ENCODE measurements at places on chromosomes 2 and 18. TPM values are rescaled to one million over a fixed set of nuclear protein-coding genes. Genes with fewer than 3 reads are reported as not detected.
A peak's percentile ranks its signal among the peaks of the same experiment; 100 is the strongest.

GRCh38 chr2:164992818-164993217 lies 37.5 kb upstream of the SLC38A11 start:
- no peak overlapping the region for H3K4me3 ChIP-seq
- H3K4me1 ChIP-seq, result no peaks in the 10 kb centered on the region
- no peaks in the 10 kb centered on the region for H3K27me3 ChIP-seq
- H3K36me3 ChIP-seq, result no peaks in the 10 kb centered on the region

DNMT3A gene
- total RNA-seq, result 44.5 TPM

UGT1A8 gene
- total RNA-seq, result 16.8 TPM

DNA sequence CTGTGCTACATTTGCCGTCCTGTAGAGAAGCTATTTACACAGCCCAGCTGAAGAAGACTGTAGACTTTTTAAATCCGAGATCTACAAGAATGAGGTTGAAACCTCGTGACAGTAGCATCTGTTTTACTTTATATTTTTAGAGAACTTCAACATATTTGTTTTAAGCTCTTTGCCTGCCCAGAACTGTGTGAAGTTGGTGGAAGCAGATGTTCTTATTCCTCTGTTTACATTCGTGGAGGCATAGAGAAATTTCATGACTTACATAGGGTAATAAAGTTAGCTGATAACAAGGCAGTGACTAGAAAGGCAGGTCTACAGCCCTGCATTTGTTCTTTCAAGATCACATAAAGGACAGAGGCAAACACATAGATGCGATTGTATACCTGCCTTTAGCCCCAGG lies 47.0 kb upstream of the MAP3K20 start:
- H3K27me3 ChIP-seq, result no peaks in the 10 kb centered on the region
- H3K4me3 ChIP-seq, result no peak overlapping the region
- H3K4me1 ChIP-seq, result peaks cover 6% of the 10 kb centered on the region
- peak overlapping the region; percentile 6 for H3K27ac ChIP-seq
- H3K36me3 ChIP-seq, result no peaks in the 10 kb centered on the region
- DNase-seq, result no peak

- H3K27me3 ChIP-seq, result no peaks in the 10 kb centered on the region
- no peak overlapping the region for H3K4me3 ChIP-seq
- H3K4me1 ChIP-seq, result no peaks in the 10 kb centered on the region
- DNase-seq, result no peak
- H3K27ac ChIP-seq, result no peak overlapping the region
- H3K36me3 ChIP-seq, result no peaks in the 10 kb centered on the region
Observed at GRCh38 chr2:233033672-233034071, 1.2 kb downstream of the NEU2 start.

DNA sequence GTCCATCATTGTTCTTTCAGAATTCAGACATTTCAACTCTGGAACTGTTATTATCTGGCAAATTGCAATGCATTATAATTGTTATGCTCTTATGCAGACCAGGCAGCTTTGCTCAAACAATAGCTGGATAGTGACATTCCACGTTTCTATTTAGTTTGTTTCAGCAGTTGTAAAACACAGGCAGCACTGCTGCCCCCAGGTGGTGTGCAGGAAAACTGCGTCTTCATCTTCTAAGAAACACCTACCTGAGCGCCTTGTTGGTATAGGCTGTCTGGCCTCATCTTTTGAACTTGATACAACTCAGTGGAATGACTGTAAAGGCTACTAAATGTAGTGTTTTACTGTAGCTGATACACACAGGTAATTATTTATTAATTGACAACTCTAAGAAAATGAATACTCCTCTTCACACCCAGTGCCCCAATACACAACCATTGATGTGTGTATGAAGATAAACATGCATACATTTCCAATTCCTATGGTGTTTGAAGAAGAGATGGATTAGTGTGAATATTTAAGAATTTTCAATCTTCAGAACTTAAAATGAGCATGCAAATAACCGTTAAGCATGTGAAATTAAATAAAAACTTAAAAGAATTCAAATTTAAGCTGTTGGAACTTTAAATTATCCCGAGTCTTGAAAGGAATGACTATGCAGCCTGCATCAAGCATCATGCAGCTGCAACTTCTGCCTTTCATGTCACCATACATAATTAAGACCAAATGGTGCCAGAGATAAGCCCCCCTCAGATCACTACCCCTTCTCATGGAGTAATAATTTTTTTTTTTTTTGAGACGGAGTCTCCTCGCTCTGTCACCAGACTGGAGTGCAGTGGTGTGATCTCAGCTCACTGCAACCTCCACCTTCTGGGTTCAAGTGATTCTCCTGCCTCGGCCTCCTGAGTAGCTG lies 85.6 kb downstream of the CD8B2 start:
- no peaks in the 10 kb centered on the region for H3K36me3 ChIP-seq
- no peaks in the 10 kb centered on the region for H3K4me1 ChIP-seq
- H3K27me3 ChIP-seq, result no peaks in the 10 kb centered on the region
- no peak overlapping the region for H3K4me3 ChIP-seq
- no peak overlapping the region for H3K27ac ChIP-seq
- DNase-seq, result peak; percentile 34

SERPINB5 gene
- 4.8 TPM for total RNA-seq

DNA sequence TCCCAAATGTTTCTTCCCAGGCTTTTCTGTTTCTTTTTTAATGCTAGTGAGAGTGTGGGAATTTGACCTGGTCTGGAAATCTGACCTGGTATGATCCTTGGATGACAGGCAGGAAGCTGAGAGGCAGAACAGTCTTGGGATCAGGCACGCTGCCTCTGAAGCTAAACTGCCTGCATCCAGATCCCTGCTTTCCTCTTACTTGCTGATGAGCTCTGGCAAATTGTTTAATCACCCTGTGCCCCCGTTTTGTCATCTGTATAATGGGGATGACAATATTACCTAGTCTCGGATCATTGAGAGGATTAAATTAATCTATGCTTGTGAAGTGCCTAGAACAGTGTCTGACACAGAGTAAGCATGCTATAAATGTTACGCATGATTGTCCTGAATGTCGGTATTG lies 3.3 kb downstream of the KLHL23 start:
- no peak overlapping the region for H3K4me3 ChIP-seq
- H3K4me1 ChIP-seq, result no peaks in the 10 kb centered on the region
- H3K27ac ChIP-seq, result no peak overlapping the region
- no peaks in the 10 kb centered on the region for H3K36me3 ChIP-seq
- no peak for DNase-seq

- peaks cover under 1% of the 10 kb centered on the region for H3K4me1 ChIP-seq
- DNase-seq, result peak; percentile 58
- no peak overlapping the region for H3K4me3 ChIP-seq
- H3K27ac ChIP-seq, result peak overlapping the region; percentile 47
- no peaks in the 10 kb centered on the region for H3K36me3 ChIP-seq
Observed at GRCh38 chr2:8534729-8535468, 147.0 kb upstream of the ID2 start.

GRCh38 chr2:42598656-42599055 lies 30.2 kb downstream of the MTA3 start:
- H3K27me3 ChIP-seq, result no peaks in the 10 kb centered on the region
- H3K4me3 ChIP-seq, result no peak overlapping the region
- H3K4me1 ChIP-seq, result peaks cover 11% of the 10 kb centered on the region
- H3K36me3 ChIP-seq, result no peaks in the 10 kb centered on the region
- no peak for DNase-seq

GRCh38 chr2:194621945-194622344 lies 1035.1 kb upstream of the SLC39A10 start:
- H3K36me3 ChIP-seq, result no peaks in the 10 kb centered on the region
- no peak for DNase-seq
- no peak overlapping the region for H3K4me3 ChIP-seq
- H3K4me1 ChIP-seq, result no peaks in the 10 kb centered on the region

HNMT gene
- 82.1 TPM for total RNA-seq

GRCh38 chr18:2932247-2933181 lies 80.4 kb downstream of the LPIN2 start:
- H3K27ac ChIP-seq, result no peak overlapping the region
- no peaks in the 10 kb centered on the region for H3K27me3 ChIP-seq
- H3K4me3 ChIP-seq, result no peak overlapping the region
- peak; percentile 66 for DNase-seq
- peaks cover 10% of the 10 kb centered on the region for H3K36me3 ChIP-seq
- H3K4me1 ChIP-seq, result no peaks in the 10 kb centered on the region

B3GNT2 gene
- 20.1 TPM for total RNA-seq

GRCh38 chr18:44696892-44697291 lies 16.2 kb downstream of the SETBP1 start:
- no peaks in the 10 kb centered on the region for H3K27me3 ChIP-seq
- no peaks in the 10 kb centered on the region for H3K4me1 ChIP-seq
- no peak for DNase-seq

GRCh38 chr2:96763511-96764252 lies 3.0 kb downstream of the CNNM4 start:
- H3K4me1 ChIP-seq, result peaks cover 19% of the 10 kb centered on the region
- peak overlapping the region; percentile 78 for H3K27ac ChIP-seq
- H3K27me3 ChIP-seq, result no peaks in the 10 kb centered on the region

DNA sequence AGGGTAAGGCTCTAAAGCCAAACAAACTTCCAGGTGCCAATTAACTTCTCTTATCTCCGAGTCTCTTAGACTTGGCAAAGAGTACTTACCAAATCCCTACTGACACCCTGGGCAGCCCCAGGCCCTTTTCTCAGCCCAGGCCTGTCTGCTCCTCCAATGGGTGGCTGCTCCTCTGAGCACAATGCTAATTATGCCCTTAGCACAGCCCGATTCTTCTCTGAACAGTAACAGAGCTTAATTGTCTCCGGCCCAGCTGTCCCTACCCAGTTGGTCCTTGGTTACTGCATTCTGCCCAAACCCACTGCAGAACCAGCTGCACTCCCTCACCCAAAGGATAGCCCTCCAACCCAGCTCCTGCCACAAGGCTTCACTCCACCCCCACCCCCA lies 110.3 kb downstream of the SMAD7 start:
- peaks cover 4% of the 10 kb centered on the region for H3K4me1 ChIP-seq
- H3K27ac ChIP-seq, result no peak overlapping the region
- H3K36me3 ChIP-seq, result no peaks in the 10 kb centered on the region
- H3K27me3 ChIP-seq, result no peaks in the 10 kb centered on the region
